ENCODE measurements at places on chromosomes 2 and 18.
A peak's percentile ranks its signal among the peaks of the same experiment; 100 is the strongest.

- DNase-seq: no peak
Measured at GRCh38 chr2:108949316-108950239, 39.4 kb downstream of the EDAR start.

- peak; percentile 93 for DNase-seq
Measured at GRCh38 chr2:230956827-230957755, 32.0 kb upstream of the GPR55 start.

DNA sequence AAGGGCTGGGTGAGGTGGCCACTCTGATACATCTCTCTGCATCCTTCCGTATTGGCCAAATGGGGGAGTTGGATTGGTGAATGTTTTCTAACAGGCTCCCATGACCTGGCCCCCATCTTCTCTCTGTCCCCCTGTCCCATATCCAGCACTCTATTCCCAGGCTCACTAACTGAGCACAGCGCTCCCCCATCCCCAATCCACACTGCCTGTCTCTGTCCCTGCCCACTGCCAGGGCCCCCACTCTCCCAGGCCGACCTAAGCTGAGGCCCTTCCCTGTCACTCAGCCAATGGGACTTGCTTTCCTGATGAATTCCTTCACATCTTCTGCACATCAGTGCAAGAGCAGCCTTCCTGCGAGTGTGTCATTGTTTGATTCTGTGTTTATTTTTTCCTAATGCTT lies 216.8 kb upstream of the MYT1L start:
- DNase-seq: no peak

- no peak for DNase-seq
Measured at GRCh38 chr2:64853894-64854293, 135.3 kb upstream of the SLC1A4 start.
